Activated naive CD8-positive, alpha-beta T cell treated with anti-CD3 and anti-CD28 coated beads, Interleukin-2, amount 10 ng/mL, durations not matched to agents 7 days and 5 days (primary cell): ENCODE measurements at places on chromosomes 7 and 10.

- H3K27me3 ChIP-seq: peaks cover 3% of the 10 kb centered on the region
These were observed 39.1 kb downstream of the GOLGA7B start for GRCh38 chr10:97888641-97889262.

GRCh38 chr10:126969310-126969709, 64.1 kb downstream of the DOCK1 start:
- no peaks in the 10 kb centered on the region for H3K36me3 ChIP-seq
- H3K27me3 ChIP-seq: no peaks in the 10 kb centered on the region
- no peak overlapping the region for H3K4me3 ChIP-seq
- no peak for DNase-seq
- H3K27ac ChIP-seq: no peak overlapping the region

GRCh38 chr10:102918817-102919245, 737 bp downstream of the CNNM2 start:
- H3K27me3 ChIP-seq: peaks cover 2% of the 10 kb centered on the region
- peaks cover 55% of the 10 kb centered on the region for H3K4me1 ChIP-seq
- H3K4me3 ChIP-seq: peak overlapping the region; percentile 92
- H3K36me3 ChIP-seq: peaks cover 15% of the 10 kb centered on the region
- peak; percentile 64 for DNase-seq

- H3K4me3 ChIP-seq: no peak overlapping the region
- H3K27me3 ChIP-seq: peaks cover 21% of the 10 kb centered on the region
- H3K27ac ChIP-seq: no peak overlapping the region
- peaks cover 7% of the 10 kb centered on the region for H3K4me1 ChIP-seq
These were observed 4.8 kb downstream of the GRIFIN start for GRCh38 chr7:2471396-2471795.

DNA sequence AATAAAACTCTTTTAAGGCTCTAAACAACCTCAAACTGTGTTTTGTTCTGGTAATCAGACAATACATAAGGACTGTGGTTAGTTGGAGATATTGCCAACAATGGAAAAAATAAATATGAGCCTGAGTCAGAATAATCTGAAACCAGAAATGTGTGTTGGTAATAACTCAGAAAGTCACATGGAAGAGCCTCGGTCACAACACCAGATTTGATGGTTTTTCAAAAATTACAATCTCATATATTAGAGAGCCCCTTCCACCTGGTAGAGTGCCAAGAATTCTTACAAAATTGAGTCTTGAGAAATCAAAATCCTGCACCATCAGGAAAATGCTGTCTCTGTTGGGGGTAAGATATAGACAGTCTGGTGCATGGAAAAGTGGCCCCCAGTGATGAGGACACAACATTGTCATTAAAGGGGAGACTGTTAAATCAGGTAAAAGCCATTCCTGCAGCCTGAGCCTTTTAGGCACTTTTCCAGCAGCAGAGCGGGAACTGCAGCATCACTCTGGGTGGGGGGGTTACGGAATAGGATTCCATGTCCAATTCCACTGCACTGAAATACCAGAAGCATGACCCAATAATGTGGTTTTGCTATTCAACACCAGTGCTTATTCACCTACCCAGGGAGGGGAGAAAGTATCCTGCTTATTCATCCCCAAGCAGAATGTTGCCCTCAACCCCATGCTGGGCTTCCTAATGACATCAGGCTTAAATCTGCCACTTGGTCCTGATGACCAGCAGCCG, 9.5 kb upstream of the ADAM12 start:
- H3K4me3 ChIP-seq: no peak overlapping the region
- H3K27ac ChIP-seq: no peak overlapping the region
- no peaks in the 10 kb centered on the region for H3K36me3 ChIP-seq
- H3K27me3 ChIP-seq: peaks cover 2% of the 10 kb centered on the region

GRCh38 chr7:98613601-98614425, 3.3 kb upstream of the NPTX2 start:
- no peak overlapping the region for H3K27ac ChIP-seq
- no peak overlapping the region for H3K4me3 ChIP-seq
- peaks cover 30% of the 10 kb centered on the region for H3K27me3 ChIP-seq

- no peak for DNase-seq
- no peaks in the 10 kb centered on the region for H3K36me3 ChIP-seq
These were observed 1073.0 kb downstream of the XPNPEP1 start for GRCh38 chr10:108850138-108850854.

DNA sequence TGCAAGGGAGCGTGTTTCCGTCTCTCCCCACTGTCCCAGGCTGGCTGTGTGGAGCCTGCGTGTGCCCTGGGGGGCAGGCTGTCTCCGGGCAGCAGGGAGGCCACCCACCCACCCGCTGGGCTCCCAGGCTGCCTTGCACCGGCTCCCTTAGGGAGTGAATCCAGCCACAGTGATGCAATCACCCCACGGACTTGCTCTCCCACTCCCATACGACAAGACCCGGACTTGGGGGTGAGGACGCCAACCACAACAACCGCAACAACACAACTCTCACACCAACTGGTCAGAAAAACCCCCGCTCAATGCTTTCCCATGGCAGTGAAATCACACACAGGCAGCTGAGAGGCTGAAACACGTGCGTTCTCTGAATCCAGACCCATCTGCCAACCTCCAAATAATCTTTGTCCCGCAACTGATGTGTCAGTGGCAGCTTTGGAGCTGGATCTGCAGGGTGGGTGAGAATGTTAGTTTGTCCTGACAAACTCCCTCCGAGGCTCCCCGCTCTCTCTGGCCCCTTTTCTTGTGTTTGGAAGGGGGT, 62.7 kb upstream of the DDC start:
- H3K4me1 ChIP-seq: peaks cover under 1% of the 10 kb centered on the region
- H3K4me3 ChIP-seq: no peak overlapping the region
- no peak overlapping the region for H3K27ac ChIP-seq
- peaks cover 9% of the 10 kb centered on the region for H3K27me3 ChIP-seq
- DNase-seq: no peak

GRCh38 chr10:44771233-44771995, 139.7 kb upstream of the TMEM72 start:
- no peak for DNase-seq
- H3K4me3 ChIP-seq: no peak overlapping the region

DNA sequence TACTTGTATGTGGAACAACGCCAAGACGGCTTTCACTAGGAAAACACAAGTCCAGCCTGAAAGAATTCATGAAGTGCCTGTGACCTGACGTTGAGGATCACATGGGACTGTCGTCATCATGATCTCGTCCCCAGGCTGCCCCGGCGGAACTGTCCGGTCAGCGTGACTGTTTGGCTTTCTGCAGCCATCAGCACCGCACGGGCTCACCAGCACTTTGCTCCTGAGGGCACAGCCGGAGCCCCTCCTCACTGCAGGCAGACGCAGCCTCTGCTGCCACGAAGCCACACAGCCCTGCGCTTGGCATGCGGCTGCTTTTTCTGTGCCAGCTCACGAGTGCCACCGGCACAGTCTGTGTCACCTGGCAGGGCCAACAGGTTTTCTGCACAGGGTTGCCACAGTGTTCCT, 9.4 kb upstream of the GET4 start:
- no peak for DNase-seq
- H3K27me3 ChIP-seq: no peaks in the 10 kb centered on the region
- H3K4me1 ChIP-seq: no peaks in the 10 kb centered on the region
- no peak overlapping the region for H3K27ac ChIP-seq
- peaks cover 18% of the 10 kb centered on the region for H3K36me3 ChIP-seq

DNA sequence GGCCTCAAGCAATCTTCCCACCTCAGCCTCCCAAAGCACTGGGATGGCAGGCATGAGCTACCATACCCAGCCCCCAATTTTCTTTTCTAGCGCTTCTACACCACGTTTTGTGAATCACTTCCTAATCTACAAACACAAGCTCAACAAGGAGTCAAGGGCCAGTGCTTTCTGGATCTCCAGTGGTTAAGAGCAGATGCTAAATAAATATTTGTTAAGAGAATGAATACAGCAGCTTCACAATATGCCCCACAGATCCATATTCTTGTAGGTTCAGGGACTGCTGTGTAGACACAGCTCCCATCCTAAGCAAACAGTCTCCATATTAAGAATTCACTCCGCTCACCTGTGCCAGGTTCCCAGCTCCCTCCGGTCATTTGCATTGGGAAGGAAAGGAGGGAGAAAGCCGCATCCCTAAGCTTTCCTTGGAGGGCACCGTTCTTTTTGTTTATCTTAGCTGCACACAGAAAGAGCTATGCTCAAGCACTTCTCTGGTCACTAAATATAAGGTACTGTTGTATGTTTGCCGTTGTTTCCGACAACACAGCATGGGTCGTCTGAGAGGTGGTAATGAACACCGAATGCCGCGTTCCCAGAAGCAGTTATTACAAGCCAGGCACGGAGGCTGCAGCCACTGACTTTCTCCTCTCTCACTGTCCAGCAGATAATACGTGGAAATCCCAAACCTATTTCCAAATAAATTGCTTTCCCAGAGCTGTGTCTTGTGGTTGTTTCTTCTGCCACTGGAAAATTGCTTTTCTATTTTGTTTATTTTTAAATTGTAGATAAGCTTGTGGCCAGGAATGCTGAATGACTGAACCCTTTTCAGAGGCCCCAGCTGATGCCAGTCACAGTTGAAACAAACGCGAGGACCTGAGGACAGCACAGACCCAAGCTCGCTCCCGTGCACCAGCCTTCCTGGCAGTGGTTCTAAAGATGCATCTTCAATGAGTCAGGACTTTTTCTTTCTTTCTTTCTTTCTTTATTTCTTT, 217.1 kb downstream of the PRPF18 start:
- H3K4me3 ChIP-seq: no peak overlapping the region
- no peak for DNase-seq
- no peak overlapping the region for H3K27ac ChIP-seq
- H3K4me1 ChIP-seq: peaks cover 7% of the 10 kb centered on the region
- H3K36me3 ChIP-seq: peaks cover under 1% of the 10 kb centered on the region
- H3K27me3 ChIP-seq: peaks cover 3% of the 10 kb centered on the region
